ENCODE measurements at places on chromosomes 4 and X.

GRCh38 chr4:117311215-117311614, 225.8 kb upstream of the TRAM1L1 start:
- no peak for DNase-seq

GRCh38 chrX:29903360-29903759, 312.0 kb upstream of the MAGEB2 start:
- no peak for DNase-seq

DNA sequence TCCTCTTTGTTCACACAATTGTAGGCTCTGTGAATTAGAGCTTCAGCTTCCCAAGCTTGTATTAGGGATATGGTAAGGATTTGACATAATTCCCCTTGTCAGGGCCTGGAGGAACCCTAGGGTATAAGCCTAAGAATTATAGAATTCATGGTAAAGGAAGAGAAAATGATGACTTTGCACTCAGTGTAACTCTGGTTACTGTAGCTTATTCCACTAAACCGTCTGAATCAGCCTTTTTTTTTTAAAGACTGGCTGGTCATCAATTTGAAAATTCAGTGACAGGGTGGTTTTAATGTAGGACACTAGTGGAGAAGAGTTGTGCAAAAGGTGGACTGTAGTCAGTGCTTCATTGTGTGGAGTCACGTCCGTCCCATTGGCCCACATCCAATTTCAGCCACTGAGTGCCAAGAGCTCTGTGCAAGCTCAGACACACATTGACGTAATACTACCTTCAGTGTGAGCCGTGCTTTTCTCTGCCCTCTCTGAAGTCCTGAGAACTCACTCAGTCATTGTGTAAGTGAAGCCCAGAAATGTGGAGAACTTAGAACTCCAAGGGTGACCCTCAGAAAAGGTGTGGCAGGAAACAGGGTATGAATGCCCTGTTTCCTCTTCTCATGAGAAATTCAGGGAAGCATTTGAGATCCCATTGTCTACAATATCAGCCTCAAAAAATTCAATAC, 449.8 kb downstream of the C4orf33 start:
- DNase-seq, result no peak

DNA sequence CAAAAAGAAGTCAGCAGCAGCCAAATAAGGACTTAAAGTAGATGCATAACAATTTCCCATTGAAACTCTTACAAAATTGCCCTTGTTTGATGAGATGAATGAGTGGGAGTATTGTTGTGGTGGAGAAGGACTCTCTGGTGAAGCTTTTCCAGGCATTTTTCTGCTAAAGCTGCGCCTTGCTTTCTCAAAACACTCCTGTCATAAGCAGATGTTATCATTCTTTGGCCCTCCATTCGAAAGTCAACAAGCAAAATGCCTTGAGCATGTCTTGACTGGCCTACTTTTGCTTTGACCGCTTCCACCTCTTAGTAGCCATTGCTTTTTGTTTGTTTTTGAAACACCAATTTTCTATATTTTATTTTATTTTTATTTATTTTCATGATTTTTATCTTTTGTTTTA, 340.9 kb upstream of the FGF13 start:
- no peak for DNase-seq

DNA sequence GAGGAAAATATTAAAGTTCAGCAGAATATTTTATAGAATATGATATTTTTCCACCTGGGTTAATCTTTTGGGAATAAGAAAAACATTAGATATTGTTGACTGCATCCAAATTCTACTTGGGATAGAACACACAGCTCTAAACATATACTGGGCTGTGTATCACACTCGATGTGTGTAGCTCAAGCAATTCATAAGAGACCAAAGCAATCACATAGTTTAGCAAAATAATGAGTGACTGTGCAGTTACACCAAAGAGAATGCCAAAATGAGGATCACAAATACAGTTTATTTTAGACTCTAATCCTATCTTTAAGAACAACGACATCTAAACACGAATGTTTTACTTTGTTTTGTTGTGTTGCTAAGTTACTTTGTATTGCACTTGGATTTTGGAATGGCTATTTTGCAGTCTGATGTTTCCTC, 101.2 kb downstream of the CBR4 start:
- DNase-seq, result no peak

GRCh38 chr4:163165217-163166017, 1.3 kb downstream of the NAF1 start:
- DNase-seq, result no peak

DNA sequence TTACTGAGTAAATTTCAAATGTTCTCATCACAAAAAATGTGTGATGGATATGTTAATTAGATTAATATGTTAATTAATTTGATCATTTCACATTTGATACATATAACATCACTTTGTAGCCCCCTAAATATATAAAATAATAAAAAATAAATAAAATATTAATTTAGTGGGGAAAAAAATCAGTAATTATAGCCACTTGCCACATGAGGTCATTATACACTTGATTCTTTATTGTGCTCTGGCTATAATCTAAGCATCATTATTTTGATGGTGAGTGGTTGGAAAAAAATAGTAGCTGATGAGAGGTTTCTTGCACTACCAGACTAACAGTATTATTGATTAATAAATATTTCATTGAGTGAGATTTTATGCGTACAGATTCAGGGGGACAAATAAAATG, 57.4 kb downstream of the DCK start:
- DNase-seq, result no peak

DNA sequence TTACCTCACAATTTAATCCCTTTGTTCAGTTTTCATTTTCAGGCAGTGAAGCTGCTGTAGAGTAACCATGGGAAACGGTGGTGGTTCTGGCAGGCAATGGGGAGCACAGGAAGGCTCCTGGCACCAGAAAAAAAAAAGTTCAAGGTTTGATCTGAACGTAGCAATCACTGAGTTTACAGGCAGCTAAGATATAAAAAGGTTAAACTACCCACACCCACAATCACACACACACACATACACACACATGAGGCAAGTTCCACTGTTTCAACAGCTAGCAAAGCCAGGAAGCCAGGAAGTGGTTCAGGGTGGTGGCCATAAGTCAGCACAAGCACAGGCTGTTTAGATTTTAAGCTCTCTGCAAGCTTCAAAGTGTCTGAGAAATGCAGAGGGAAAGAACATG, at the start of gene SULT1B1:
SULT1B1 (minus strand) TSS at position 166 of the 400 bp plus-strand sequence. CDS start 5,403 bp downstream, outside the sequence.
- no peak for DNase-seq

DNA sequence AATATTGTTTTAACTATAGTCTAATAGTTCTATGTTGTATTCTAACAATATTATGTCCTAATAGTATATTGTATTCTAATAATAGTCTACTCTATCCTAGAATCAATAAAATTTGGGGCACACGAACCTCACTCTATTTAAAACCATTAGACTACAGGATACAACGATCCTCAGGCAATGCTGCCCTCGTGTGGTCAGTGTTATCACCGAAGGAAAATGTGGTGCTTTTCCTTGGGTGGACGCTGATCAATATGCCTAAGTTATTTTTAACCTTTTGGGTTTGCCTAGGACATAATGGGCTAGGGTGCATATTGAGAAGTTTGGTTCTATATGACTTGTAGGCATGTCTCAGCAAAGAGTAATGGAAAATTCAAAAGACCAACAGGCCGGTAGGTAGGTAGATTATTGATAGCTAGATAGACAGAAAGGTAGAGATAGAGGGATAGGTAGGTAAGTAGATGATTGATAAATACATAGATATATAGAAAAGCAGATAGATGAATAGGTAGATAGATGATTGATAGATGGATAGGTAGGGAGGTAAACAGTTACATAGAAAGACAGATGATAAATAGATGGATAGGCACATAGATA, 75.1 kb downstream of the PRKX start:
- DNase-seq, result no peak

GRCh38 chr4:6909970-6910339, 329 bp downstream of the TBC1D14 start:
- no peak for DNase-seq

DNA sequence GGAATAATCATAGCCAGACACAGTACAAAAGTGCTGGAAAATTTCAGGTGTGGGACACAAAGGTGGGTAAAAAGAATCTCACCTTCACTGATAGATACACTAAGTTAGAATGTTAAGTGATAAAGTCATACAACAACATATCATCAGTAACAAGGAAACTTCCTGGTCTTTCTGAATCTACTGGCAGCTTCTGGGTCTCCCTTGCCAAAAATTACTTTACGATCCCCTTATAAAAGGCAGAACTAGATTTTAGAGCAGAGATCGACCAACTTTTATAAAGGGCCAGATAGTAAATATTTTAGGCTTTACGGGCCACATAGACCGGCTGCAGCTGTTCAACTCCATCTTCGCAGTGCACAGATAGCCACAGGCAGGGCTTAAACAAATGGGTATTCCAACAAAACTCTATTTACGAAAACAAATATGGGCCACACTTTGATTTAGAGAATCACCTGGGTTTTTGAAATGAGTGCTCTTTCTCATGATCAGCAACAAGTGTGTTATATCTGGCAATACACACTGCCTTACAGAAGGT, 159.9 kb downstream of the AASDH start:
- DNase-seq, result no peak

DNA sequence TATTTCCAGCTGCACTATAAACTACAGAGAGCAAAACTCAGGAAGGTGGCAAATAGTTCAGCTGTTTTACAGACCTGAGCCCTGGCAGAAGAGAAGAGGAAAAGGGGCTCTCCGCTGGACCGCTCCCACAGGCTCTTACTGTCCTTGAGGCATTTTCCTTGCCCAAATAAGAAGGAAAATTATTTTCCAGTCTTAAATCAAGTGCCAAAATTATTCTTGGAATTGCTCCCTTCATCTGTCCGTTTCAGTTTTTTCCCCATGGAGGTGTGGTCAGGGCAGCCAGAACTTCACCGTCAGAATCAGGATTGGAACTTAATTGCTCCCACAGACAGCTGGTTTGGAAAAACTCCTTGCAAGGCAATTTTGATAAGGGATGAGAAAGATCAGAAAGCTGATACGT, 35.2 kb upstream of the SPINK2 start:
- no peak for DNase-seq

DNA sequence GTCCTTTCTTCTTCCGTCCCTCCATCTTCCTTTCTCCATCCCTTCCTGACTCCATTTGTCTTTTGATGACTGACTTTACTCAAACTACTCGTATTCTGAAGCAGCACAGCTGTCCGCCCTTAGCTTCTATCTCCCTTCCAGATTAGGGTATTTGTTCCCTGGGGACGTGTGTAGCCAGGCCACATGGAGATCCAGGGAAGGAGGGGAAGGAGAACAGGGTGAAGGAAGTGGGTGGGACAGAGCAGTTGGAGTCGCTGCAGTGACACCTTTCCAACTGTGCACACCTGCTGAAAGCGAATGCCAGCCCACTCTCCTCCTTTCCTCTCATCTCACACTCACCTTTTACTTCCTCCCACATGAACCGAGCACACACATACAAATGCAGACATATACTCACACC, 323.8 kb downstream of the DCTD start:
- DNase-seq, result no peak

DNA sequence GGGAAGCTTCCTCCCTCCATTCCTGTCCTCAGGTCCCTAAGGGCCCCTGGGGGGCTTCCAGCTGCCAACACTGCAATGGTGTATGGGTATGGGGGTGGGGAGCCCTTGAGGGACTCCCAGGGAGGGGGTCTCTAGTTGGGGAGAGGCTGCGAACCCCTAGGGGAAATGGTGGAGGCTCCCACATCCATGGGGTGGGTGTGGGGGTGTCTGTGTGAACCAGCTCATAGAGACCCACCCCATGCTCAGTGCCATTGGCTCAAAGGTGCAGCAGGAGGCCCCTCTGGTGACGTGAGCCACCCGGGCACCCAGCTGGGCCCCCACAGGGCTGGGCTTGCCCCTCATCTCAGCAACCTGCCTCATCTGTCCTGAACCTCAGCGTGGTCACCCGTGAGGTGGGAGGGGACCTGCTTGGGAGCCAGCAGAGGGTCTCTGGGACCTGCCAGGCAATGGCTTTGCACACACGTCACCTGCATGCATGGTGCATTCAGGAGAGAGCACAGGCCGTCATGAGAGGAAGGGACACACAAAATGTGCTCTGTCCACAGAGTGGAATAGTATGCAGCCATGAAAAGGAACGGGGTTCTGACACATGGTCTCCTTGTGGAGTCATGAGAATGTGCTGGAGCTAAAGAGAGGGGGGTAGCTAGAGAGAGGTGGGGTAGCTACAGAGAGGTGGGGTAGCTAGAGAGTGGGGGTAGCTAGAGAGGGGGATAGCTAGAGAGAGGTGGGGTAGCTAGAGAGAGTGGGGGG, 22.7 kb upstream of the PLCXD1 start:
- no peak for DNase-seq

GRCh38 chr4:140233791-140234696, 80.1 kb upstream of the MAML3 start:
- DNase-seq, result no peak

- DNase-seq, result no peak
Measured at GRCh38 chr4:2040391-2041238, 18.5 kb upstream of the NAT8L start.

- no peak for DNase-seq
Measured at GRCh38 chr4:185903205-185903604, 91.2 kb upstream of the SORBS2 start.

DNA sequence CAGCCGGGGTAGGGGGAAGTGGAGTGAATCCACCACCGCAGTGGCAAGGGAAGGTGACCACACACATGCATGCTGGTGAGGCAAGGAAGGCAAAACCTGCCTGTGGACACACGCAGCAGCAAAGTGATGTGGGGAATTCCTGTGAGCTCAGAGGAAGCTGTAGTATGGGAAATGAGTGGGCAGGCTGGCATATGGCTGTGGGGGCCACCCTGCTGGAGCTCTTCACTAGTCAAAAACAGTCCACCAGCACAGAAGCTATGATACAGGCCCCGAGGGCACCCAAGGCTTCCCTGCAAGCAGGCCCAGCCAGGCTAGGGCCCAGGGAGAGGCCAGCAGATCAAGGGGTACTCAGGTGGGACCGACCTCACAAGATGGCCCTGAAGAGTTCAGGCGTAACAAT, 239.1 kb downstream of the CHM start:
- no peak for DNase-seq

GRCh38 chr4:184457535-184458249, 16.7 kb downstream of the IRF2 start:
- DNase-seq, result no peak

- no peak for DNase-seq
Measured at GRCh38 chr4:188187106-188187505, 47.9 kb downstream of the TRIML1 start.

DNA sequence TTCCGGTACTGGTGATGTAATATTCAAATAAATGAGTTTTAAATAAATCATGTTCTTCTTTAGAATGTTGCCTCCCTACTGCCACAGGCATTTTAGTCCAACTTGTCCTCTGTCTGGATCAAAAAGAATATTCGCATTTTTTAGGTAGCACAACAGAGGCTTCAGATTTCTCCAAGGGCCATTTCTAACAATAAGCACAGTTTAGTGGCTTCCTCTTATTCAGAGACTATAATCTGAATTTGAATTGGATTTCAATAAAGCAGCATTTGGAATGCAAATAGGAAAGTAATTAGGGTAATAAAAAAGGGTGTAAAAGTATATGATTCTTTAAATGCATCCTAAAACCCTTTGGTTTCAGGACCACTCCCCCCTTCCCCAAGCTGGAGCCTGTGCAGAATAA, 167.9 kb upstream of the GLRA2 start:
- no peak for DNase-seq
